Inflammatory macrophage treated with lipopolysaccharide for 4 hours (primary cell): ENCODE measurements at places on chromosomes 12 and 14.

- DNase-seq: no peak
These were observed 37.5 kb upstream of the CHGA start for GRCh38 chr14:92885279-92886061.

- no peak for DNase-seq
These were observed 18.3 kb downstream of the TMEM106C start for GRCh38 chr12:47981496-47982260.

GRCh38 chr14:63508033-63508432 is 35.1 kb downstream of the PPP2R5E start:
- no peak for DNase-seq

DNA sequence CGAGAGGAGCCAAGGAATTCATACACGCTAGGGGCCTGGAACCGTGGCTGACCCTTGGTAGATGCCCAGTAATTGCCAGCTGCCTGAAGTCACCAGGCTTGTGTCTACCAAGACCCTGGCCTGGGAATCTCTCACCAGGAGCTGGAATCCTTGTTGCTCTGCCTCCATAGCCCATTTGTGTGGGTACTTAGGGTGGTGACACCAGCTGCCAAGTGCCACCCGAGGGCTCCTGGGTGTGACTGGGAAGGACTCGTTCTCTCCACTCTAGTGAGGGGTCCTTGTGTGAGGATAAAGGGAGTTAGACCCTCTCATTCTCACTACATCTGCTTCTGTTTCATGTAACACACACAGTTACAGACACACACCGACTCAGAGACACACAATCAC is 17.9 kb downstream of the SERPINA1 start:
- DNase-seq: no peak

DNA sequence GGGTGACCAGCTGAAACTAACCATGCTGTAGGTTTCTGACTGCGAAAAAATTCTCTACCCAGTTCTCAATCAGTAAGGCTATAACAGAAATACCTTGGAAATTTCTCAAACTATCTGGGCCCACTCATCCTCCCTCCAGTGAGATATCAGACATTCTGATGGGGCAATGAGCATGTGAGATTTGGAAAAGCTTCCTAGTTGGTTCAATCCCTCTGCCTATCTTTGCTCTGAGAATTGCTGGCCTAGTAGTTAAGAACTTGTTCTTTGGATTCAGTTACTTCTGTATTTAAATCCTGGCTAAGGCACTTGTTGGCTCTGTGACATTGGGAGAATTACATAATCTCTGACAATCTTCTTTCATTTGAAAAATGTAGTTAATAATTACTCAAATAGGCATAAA is 119.4 kb downstream of the SLC15A5 start:
- peak; percentile 22 for DNase-seq

- no peak for DNase-seq
These were observed 494.5 kb downstream of the TMEM132D start for GRCh38 chr12:129409281-129409680.

- DNase-seq: no peak
These were observed 11.0 kb downstream of the KCNJ8 start for GRCh38 chr12:21763531-21763930.

- no peak for DNase-seq
These were observed 634.6 kb downstream of the SLC6A15 start for GRCh38 chr12:84277986-84278385.

DNA sequence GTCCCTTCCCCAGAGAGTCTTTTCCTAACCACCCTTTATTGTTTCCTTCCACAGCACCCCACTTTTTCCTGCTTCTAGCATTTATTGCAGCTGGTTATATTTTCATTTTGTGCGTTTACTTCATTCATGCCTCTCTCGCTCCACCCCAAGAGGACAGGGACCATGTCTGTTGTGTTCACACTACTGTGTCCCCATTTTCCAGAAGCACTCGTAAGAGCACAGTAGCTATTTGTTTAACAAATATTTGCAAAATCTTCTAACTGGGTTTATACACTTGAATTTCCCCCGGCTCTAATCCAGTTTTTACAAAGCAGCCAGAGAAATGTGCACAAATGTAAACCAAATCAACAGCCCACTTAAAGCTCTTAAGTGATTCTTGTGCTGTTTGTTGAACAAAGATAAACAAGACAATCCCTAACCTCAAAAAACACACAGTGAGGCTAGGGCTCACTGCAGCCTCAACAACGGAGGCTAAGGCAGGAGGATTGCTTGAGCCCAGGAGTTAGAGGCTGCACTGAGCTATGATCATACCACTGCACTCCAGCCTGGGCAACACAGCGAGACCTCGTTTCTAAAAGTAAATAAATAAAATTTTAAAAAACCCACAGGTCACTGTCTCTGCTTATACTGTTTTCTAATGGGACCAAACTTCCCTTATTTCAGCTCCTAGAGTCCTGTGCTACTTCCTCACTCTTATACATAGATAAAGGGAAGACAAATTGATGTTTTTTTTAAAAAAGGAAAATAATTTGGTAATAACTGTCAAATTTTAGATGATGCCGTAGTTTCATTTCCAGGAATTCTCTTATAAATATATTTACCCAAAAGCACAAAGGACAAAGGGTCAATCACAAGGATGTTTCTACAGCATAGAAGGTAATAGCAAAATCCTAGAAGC is 6.6 kb upstream of the ABCD4 start:
- DNase-seq: peak; percentile 35

DNA sequence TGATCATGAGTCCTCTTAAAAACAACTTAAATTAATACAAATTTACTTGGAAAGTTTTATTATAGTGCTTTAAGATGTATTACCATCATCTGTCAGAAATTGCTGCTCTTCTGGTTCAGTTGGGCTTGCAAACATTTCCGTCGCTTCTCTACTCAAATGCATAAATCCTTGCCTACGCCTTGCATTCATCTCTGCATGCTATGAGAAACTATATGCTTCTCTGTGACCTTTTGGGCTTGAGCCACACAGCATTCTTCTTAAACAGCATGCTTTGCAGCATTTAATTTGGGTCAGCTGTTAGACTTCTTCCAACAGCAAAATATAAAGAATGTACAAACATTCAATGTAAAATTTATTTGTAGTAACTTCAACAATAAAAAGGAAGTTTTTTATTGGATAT is 305.7 kb upstream of the FLRT2 start:
- DNase-seq: no peak

DNA sequence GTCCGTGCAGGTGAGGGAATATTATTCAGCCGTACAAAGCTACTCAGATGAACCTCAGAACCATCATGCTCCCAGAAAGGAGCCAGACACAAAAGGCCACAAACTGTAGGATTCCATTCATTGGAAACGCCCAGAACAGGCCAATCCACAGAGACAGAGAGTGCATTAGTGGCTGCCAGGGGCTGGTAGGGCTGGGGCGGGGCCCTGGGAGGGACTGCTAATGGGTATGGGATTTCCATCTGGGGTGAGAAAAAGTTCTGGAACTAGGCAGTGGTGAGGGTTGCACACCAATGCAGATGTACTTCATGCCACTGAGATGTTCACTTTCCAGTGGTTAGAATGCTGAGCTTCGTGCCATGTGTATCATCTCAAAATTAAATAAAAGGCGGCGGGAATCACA is 101.1 kb downstream of the RFLNA start:
- no peak for DNase-seq

DNA sequence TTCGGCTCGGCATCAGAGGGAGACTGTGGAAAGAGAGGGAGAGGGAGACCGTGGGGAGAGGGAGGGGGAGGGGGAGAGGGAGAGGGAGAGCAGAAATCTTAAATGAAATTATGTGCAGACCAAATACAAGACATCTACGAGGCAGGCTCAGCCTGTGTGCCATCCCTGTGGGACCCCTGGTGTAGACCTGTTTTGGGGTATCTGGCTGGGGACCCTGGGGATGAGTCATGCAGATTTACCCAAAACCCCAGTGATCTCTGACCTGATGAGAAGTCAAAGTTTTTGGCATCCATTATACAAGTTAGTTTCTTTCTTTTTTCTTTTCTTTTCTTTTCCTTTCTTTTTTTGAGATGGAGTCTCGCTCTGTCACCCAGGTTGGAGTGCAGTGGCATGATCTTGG is 44.4 kb downstream of the ADGRD1 start:
- DNase-seq: no peak

DNA sequence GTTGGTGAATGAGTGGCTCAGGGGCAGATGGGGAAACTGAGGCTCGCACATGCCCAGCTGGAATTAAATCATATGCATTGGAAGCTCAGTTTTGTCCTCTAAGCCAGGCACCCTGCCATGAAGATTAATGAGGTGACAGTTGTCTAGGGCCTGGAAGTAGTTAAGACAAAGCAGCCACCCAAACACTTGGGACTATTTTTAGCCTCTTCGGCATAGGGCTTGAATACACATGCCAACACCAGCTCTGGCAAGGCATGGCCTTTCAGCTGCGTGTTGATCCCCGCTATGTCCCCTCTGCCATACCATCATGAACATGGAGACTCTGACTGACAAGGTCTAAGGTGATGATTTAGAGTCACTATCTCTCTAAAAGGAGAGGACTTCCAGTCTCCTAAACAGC is 250.2 kb downstream of the KSR2 start:
- DNase-seq: no peak
